Sciatic nerve (tissue), 2 donors: ENCODE measurements at places on chromosomes 11 and 22. TPM values are rescaled to one million over a fixed set of nuclear protein-coding genes. Genes with fewer than 3 reads are reported as not detected.

Gene FBLN1
- 624 TPM for total RNA-seq

- no peak for DNase-seq
Observed at GRCh38 chr11:94194712-94195111, 66.1 kb downstream of the PANX1 start.

GRCh38 chr11:12968826-12969225 is 40.3 kb upstream of the RASSF10 start:
- DNase-seq: no peak

DNA sequence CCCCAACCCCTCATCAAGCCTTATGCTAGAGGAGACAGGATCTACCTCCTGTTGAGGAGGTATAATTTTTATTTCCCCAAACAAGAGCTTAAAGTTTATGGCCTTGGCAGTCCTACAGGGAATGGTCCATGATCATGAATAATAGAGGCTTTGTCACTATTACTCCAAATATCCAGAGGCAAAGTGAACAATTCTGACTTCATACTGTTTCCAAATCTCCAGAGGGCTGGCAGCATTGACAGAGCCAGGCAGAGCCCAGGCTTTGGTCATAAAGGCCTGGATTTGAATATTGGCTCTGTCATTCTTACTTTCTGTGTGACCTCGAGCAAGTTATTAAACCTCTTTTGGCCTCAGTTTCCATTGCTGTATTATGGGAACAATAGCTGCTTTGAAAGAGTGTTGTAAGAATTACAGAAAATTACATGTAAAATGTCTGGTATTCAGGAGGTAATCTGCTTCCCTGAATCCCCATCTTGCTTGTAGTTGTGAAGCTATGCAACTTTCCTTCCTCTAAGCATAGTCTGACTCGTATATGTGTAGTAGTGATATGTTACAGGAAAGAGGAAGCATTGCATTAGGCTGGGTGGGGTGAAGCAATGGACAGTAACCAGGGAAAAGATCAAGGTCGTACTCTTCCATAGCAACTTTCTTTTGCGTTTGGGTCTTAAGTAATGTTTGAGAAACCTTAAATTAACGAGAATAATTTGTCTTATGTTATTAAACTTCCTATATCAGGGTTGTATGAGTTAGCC is 88.8 kb downstream of the CD44 start:
- no peak for DNase-seq

GRCh38 chr11:77501758-77502157 is 27.9 kb upstream of the PAK1 start:
- DNase-seq: no peak

DNA sequence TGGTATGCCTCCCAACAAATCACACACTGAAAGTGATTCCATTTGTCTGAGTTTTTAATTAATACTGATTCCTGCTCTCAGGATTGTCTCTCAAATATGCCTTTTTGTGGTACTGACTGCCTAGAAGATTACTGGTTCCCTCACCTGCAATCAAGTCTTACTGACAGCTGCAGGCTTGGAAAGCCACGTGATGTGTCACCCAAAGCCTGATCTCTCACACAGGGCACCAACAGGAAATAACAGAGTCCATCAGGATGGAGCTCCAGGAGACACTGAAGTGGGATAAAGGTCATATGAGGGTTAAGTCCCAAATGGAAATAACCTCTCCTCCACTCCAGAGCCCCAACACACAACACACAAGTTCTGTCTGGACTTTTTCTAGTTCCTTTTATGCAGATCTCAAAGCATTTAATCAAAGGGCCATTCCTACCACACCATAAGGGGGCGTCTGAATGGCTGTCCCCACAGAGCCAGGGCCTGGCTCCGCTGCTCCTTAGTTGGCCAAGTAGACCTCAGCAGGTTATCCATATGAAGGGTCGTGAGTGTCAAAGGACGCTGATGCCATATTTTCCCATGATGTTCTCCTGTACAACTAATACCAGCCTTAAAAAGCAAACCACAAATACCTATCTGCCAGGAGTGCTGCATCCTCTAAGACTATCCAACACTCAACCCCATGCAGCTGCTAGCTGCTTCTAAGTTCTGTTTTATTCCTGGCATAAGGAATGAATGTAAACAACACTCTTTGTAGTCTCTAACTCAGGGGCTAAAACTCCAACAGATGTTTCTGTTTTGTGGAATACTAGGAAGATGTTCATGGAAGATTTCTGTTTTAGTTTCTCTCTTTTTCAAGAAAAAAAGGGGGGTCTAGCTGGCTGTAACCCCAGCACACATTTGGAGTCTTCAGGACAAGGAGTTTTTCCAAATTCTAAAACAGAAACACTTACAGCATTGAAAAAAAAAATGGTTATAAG is 13.0 kb downstream of the SCUBE2 start:
- DNase-seq: no peak

- no peak for DNase-seq
Observed at GRCh38 chr22:49497266-49497665, 330.4 kb downstream of the BRD1 start.

DNA sequence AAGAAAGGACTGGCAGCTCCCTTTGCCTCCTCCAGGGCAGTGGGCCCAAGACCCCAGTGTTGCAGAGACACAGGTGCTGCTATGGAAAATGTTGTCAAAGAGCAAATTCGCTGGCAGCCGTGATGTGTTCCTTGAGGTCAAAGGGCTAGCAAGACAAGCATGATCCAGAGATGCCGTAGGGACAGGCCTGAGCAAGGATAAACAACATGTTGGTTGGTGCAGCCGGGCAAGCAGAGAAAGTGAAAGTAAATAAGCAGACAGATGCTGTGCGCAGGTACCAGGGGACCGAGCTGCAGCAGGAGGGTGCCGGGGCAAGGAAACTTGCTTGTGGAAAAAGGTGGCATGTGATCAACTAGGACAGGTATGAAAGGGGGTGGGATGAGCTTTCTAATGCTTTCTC is 125.5 kb upstream of the NECTIN1 start:
- DNase-seq: no peak

Gene SLC5A12
- 0.18 TPM for total RNA-seq

GRCh38 chr11:127105593-127106541 is 105.3 kb upstream of the KIRREL3 start:
- DNase-seq: no peak

DNA sequence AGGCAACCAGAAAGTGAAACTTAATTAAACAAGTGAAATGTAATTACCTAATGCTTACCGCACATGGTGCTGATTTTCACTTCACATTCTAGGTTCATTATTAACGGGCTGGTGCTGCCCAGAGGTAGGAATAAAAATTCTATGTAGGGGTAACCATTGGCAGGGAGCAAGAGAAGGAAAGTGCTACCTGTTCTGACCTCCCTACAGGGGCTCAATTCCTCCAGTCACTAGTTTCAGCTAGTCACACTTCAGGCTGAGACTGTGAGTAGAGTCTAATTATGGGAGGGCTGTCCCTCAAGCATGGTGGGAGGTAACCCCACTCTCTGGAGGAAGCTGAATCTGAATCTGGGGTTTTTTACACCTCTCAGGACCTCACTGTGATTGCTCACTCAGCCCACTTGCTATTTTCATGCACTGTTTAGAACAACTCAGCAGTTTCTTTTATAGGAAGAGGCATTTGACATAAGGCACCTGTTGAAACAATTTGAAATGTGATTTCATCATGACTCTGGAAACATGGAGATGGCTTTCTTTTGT is 75.4 kb downstream of the MAML2 start:
- no peak for DNase-seq

DNA sequence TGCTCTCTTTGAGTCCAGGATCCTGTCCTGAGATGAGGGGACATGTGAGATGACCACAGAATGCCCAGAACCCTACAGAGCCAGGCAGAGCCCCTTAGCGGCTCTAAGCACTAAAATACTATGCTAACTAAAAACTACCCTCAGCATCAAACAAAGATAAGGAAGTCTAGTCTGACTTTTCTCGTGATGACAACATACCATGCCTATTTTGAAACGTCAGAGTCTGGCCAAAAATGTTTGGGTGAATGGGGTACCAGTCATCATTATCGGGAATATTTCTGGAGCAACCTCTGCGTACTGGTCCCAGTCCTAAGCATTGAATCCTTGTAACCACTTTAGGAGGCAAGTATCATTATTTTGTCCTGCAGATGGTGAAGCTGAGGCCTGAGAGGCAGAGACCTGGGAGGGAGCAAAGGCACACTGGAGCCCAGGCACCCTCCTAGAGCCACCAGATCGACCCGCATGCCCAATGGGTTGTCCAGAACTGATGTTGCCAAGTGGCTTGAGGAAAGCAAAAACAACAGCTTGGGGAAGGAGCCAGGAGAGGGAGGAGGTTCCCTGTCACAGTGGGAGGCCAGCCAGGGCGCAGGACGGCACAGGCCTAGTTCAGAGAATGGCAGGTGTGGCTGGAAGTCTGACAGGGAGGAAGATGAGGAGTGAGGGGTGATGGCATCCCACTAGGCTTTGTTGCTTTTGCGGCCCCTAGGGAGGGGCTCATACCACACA is 7.2 kb upstream of the OSM start:
- no peak for DNase-seq

Gene DRICH1
- 1.3 TPM for total RNA-seq

Gene PATE2
- total RNA-seq: not detected
